ENCODE measurements at places on chromosomes 4 and X. TPM values are rescaled to one million over a fixed set of nuclear protein-coding genes. Genes with fewer than 3 reads are reported as not detected.
A peak's percentile ranks its signal among the peaks of the same experiment; 100 is the strongest.

Gene SMIM10L2A
- 0.52 TPM for total RNA-seq

Gene IKBKG
- total RNA-seq = 17.7 TPM

DNA sequence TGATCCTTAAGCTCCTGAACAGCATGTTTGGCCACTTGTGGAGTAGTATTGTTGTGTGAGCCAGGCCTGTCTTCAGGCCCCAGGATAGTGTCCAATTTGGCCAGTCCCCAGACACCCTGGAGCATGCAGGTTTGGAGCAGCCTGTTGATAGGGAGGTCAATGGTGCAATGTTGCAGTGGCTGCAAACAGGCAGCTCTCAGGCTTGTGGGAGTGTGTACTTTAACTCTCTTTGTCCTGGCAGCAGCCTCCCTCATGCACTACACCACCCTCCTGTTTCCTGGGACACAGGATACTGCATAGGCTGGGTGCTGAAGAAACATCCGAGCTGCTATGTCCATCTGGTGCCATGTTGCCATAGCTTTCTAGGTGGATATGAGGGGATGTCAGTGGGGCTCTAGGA is 24.0 kb downstream of the TECRL start:
- DNase-seq = no peak
- no peaks in the 10 kb centered on the region for H3K27me3 ChIP-seq
- no peaks in the 10 kb centered on the region for H3K36me3 ChIP-seq
- no peak overlapping the region for H3K27ac ChIP-seq

GRCh38 chr4:18100657-18101056 is 79.1 kb upstream of the LCORL start:
- DNase-seq = no peak
- H3K27ac ChIP-seq = no peak overlapping the region
- no peaks in the 10 kb centered on the region for H3K27me3 ChIP-seq
- H3K36me3 ChIP-seq = no peaks in the 10 kb centered on the region
- H3K4me1 ChIP-seq = no peaks in the 10 kb centered on the region
- no peak overlapping the region for H3K4me3 ChIP-seq

- no peak overlapping the region for H3K27ac ChIP-seq
- H3K36me3 ChIP-seq = no peaks in the 10 kb centered on the region
- DNase-seq = no peak
Measured at GRCh38 chrX:119954374-119954773, 10.8 kb upstream of the NKAP start.

DNA sequence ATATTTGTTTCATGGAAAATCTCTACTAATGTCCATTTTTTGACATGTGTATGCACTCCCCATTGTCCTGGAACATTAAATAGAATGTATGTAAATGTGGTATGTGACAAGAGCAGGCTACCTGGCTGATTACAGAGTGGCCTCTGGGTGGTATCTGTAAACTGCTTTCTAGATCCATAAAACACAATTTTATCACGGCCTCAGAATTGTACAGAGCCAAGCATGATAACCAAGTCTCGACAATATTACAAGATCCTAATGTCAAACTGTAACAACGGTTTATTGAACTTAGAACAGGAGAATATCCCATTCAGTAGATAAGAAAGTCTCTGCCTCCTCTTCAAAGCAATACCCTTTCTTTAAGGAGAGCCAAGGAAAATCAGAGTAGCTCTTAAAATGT is 212.4 kb downstream of the PCDH7 start:
- no peaks in the 10 kb centered on the region for H3K27me3 ChIP-seq
- DNase-seq = no peak
- H3K4me3 ChIP-seq = no peak overlapping the region
- H3K27ac ChIP-seq = no peak overlapping the region

Gene UCP1
- not detected for total RNA-seq

GRCh38 chr4:138707746-138708677 is 307.6 kb upstream of the NOCT start:
- H3K27ac ChIP-seq = no peak overlapping the region
- no peaks in the 10 kb centered on the region for H3K4me1 ChIP-seq
- H3K27me3 ChIP-seq = no peaks in the 10 kb centered on the region

GRCh38 chr4:139776235-139776634 is 110.6 kb downstream of the MGST2 start:
- H3K27me3 ChIP-seq = no peaks in the 10 kb centered on the region
- no peak overlapping the region for H3K27ac ChIP-seq
- H3K4me3 ChIP-seq = no peak overlapping the region
- no peak for DNase-seq
- H3K36me3 ChIP-seq = no peaks in the 10 kb centered on the region

- H3K36me3 ChIP-seq = no peaks in the 10 kb centered on the region
- peak; percentile 27 for DNase-seq
- no peaks in the 10 kb centered on the region for H3K4me1 ChIP-seq
- H3K4me3 ChIP-seq = no peak overlapping the region
- no peak overlapping the region for H3K27ac ChIP-seq
Measured at GRCh38 chr4:143375326-143376073, 38.8 kb downstream of the GAB1 start.

Gene GLUD2
- 0.71 TPM for total RNA-seq

DNA sequence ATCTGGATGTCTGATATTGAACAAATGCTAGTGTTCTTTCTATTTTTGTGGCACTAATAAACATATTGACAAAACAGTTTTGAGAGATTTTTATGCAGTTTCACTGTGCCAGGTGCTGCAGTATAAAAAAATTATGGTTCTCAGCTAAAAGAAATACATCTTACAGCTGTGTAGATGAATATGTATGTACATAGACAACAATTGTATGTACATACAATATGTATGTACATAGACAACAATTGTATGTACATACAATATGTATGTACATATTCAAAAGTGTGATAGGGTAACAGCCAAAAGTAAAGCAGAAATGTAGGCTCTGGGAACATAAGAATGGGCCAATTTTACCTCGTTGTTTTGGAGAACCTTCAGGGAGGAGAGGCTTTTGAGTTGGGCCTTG is 390.0 kb upstream of the RPS6KA3 start:
- H3K4me1 ChIP-seq = no peaks in the 10 kb centered on the region
- DNase-seq = no peak

GRCh38 chr4:174516345-174516744 is 5.9 kb downstream of the HPGD start:
- no peak overlapping the region for H3K4me3 ChIP-seq
- H3K4me1 ChIP-seq = no peaks in the 10 kb centered on the region
- no peaks in the 10 kb centered on the region for H3K27me3 ChIP-seq
- DNase-seq = no peak

GRCh38 chr4:159422019-159422418 is 319.1 kb downstream of the RAPGEF2 start:
- H3K36me3 ChIP-seq = no peaks in the 10 kb centered on the region
- no peak overlapping the region for H3K4me3 ChIP-seq
- no peak for DNase-seq
- no peak overlapping the region for H3K27ac ChIP-seq
- H3K27me3 ChIP-seq = no peaks in the 10 kb centered on the region

DNA sequence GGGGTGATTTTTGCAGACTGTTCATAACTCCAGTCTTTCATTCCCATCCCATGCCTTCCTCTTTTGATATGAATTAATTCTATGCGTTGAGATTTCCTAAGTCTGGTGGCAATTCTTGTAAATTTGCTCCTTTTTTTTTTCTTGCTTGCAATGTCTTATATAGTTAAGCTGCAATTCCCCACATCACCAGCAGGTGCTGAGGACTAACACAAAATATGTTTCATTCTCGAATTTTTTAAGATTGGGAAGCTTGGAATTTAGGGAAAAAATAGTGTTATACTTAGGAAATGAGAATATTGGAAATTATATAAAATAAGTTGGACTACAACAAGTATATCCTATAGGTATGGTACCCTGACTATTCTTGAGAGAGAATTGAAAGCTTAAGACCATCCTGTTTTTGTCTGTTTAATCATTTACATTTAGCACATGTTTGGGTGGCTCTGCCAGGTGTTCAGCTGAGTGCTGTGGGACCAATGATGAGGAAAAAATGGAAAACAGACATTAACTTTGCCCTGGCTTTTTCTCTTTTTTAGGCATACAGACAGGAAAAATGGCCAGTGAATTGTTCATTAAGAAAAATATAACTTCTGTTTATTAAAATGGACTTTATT is 30.2 kb downstream of the AFF2 start:
- H3K36me3 ChIP-seq = no peaks in the 10 kb centered on the region
- H3K27ac ChIP-seq = no peak overlapping the region
- no peaks in the 10 kb centered on the region for H3K4me1 ChIP-seq
- no peak overlapping the region for H3K4me3 ChIP-seq

GRCh38 chrX:128021566-128021965 is 30.6 kb downstream of the ACTRT1 start:
- H3K4me3 ChIP-seq = no peak overlapping the region
- DNase-seq = no peak
- H3K4me1 ChIP-seq = no peaks in the 10 kb centered on the region
- H3K27ac ChIP-seq = no peak overlapping the region

GRCh38 chrX:21973321-21974010 is 33.0 kb downstream of the SMS start:
- H3K27ac ChIP-seq = peak overlapping the region; percentile 72
- no peak overlapping the region for H3K4me3 ChIP-seq
- no peaks in the 10 kb centered on the region for H3K27me3 ChIP-seq

- no peak overlapping the region for H3K4me3 ChIP-seq
- no peaks in the 10 kb centered on the region for H3K36me3 ChIP-seq
- H3K27ac ChIP-seq = no peak overlapping the region
- no peak for DNase-seq
Measured at GRCh38 chrX:154138857-154139256, 5.2 kb upstream of the OPN1LW start.

Gene PNMA6F
- under 0.01 TPM for total RNA-seq

GRCh38 chr4:183504930-183505610 is at the start of gene ING2:
ING2 (plus strand) TSS chr4:183505058; CDS start chr4:183505196, 138 bp downstream.
- peaks cover 7% of the 10 kb centered on the region for H3K4me1 ChIP-seq
- peak; percentile 86 for DNase-seq
- peak within 1 kb of the TSS; percentile 99 for H3K27ac ChIP-seq

Gene LIMCH1
- 13.8 TPM for total RNA-seq

DNA sequence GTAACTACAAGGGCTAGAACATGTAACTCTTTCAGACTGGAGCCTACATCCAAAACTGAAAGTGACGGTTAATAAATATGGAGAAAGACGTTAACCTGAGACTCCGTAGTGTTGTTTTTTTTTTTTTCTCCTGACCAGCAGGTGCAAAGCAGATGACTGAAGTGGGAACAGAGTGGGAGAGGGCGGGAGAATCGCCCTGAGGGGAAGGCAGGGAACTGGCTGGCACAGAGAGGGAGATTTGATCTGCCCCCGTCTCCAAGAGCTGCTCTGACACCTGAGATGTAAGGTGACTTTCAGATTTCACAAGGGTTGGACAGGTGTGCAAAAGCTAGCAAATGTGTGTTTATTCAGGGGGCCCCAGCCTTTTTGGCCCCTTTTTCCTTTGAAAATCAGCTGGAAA is 180.2 kb downstream of the PALLD start:
- DNase-seq = no peak
- H3K27me3 ChIP-seq = no peaks in the 10 kb centered on the region
- no peaks in the 10 kb centered on the region for H3K36me3 ChIP-seq
- H3K4me1 ChIP-seq = no peaks in the 10 kb centered on the region
- no peak overlapping the region for H3K27ac ChIP-seq
- H3K4me3 ChIP-seq = no peak overlapping the region

Gene FGD1
- 0.57 TPM for total RNA-seq

DNA sequence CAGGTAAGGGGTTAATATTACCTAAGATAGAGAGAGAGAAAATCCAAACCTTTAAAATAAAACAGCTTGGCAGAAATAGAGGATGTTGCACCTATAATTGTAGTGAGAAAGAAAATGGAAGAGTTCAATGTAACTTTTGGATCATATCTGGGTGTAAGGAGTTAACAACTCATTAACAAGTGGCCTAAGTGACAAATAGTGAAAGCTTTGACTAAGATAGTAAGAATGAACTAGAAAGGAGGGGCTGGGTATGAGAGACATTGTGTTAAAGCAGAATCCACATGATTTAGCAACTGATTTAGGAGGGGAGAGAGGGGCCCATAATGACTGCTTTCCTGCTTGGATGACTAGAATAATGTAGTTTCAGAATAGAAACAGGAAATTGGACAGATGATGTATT is 761.0 kb downstream of the IL1RAPL1 start:
- H3K36me3 ChIP-seq = no peaks in the 10 kb centered on the region
- H3K27me3 ChIP-seq = no peaks in the 10 kb centered on the region
- DNase-seq = no peak
- no peak overlapping the region for H3K27ac ChIP-seq
- H3K4me1 ChIP-seq = no peaks in the 10 kb centered on the region

- H3K4me3 ChIP-seq = no peak overlapping the region
- no peak for DNase-seq
- H3K27ac ChIP-seq = no peak overlapping the region
- no peaks in the 10 kb centered on the region for H3K36me3 ChIP-seq
- H3K4me1 ChIP-seq = no peaks in the 10 kb centered on the region
Measured at GRCh38 chrX:22399437-22400192, 126.9 kb downstream of the CBLL2 start.

Gene HTATSF1
- total RNA-seq = 48.7 TPM

- no peaks in the 10 kb centered on the region for H3K27me3 ChIP-seq
- H3K27ac ChIP-seq = no peak overlapping the region
- no peak for DNase-seq
- no peaks in the 10 kb centered on the region for H3K36me3 ChIP-seq
Measured at GRCh38 chr4:74522251-74522991, 77.5 kb downstream of the AREG start.

Measured in thymus (tissue), 14 donors.